ENCODE measurements at places on chromosomes 2 and 18.

GRCh38 chr2:186713691-186714090, 19.8 kb downstream of the FAM171B start:
- DNase-seq, result no peak

- no peak for DNase-seq
Measured at GRCh38 chr2:30412047-30412683, 34.9 kb upstream of the LCLAT1 start.

DNA sequence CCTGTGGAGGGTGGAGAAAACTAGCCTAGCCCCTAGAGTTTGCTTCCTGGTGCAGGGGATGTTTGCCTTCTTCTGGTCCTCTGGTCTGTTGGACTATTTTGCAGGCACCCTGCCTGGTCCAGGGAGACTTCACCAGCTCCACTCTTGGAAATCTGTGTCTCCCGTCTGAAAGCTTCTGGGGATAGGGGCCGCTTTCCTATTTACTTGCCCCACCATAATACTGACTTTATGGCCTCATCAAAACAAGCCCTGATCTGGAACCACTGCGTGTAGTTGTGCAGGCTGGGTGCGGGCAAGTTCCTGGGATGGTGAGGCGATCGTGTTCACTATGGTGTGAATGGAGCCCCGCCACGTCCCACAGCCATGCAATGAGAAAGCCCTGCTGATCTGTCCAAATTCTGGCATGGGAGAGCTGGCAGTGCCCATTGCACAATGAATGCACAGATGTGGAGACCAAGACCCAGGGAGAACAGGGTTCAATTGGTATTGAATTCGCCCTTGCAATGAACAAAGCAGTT, 74.3 kb downstream of the DDX1 start:
- DNase-seq, result no peak

GRCh38 chr2:103875131-103875530, 978.8 kb upstream of the POU3F3 start:
- DNase-seq, result no peak

DNA sequence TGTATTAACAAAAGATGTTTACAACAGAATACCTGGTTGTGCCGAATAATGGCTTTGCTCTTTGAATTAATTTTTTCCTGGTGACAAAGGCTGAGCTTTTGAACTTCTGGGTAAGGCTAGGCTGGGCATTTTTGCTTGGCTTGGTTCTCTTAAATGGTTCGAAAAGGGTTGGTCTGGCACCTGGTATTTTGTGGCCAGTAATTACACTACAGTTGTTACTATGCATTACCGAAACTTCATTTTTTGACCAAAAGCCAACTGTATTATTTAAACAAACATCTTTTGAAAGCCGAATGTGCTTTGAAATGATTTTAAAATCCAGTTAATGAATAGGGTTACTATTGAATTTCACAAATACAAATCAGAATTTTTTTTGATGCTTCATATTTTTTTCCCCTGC, 19.4 kb upstream of the NFE2L2 start:
- DNase-seq, result no peak

- DNase-seq, result no peak
Measured at GRCh38 chr2:88651646-88652045, 24.4 kb upstream of the EIF2AK3 start.

DNA sequence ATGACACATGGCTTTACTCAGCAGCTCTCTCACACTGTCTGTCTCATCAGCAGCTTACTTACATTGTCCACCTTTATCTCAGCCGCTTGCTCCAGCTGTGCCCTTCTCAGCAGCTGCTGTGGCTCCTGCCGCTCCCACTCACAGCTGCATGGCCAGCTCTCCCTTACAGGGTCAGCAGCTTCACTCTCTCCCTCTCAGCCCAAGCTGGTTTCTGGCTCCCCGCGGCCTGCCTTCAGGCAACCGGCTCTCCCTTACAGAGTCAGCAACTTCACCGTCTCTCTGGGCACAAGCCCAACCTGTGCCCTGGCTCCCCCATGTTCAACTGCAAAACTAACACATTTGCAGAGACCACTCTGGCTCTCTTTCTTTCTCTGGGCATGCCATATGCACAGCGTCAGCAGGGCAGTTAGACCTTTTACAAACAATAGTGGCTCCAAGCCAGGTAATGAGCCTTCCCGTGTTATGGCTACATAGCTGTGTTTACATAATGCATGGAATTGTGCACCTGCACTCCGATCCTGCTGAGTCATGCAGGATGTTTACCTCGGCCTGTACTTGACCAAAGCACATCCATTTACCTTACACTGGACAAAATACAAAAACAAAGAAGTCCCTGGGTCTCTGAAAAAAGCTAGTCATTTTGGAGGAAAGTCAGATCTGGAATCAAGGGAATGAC, 167.3 kb downstream of the DOK6 start:
- no peak for DNase-seq

GRCh38 chr2:24970483-24971285, 1.1 kb downstream of the DNAJC27 start:
- DNase-seq, result peak; percentile 21

GRCh38 chr2:32688541-32688940, 60.7 kb downstream of the TTC27 start:
- no peak for DNase-seq

All from activated CD4-positive, alpha-beta T cell treated with anti-CD3 and anti-CD28 coated beads for 36 hours (primary cell).